Type B pancreatic cell (in vitro differentiated cells): ENCODE measurements at places on chromosomes 16 and 17. TPM values are rescaled to one million over a fixed set of nuclear protein-coding genes. Genes with fewer than 3 reads are reported as not detected.

GRCh38 chr17:44556832-44557606 is at the start of gene FZD2:
Gene FZD2, plus strand, starts transcription at chr17:44557484. Its CDS starts 205 bp downstream, at chr17:44557689.
- peak within 1 kb of the TSS; percentile 96 for H3K27ac ChIP-seq
- peak; percentile 93 for DNase-seq
- peaks cover 28% of the 10 kb centered on the region for H3K36me3 ChIP-seq
- H3K27me3 ChIP-seq, result peaks cover 47% of the 10 kb centered on the region
- peaks cover 45% of the 10 kb centered on the region for H3K4me1 ChIP-seq

MT4 gene
- total RNA-seq, result not detected in 2 replicates

DNA sequence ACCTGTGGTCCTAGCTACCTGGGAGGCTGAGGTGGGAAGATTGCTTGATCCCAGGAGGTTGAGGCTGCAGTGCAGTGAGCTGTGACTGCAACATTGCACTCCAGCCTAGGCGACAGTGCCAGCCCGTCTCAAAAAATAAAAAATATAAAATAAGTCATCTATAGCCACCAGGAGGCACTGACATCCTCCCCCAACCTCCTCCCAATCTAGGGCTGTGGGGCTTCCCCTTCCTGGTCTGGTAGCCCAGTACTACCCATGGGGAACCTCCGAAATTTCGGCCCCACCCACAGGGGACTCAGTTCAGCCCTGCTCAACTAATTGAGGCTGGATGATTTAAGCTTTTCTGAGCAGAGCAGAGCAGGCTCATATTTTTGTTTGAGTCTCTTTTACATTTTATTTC is 3.2 kb downstream of the ZSCAN10 start:
- H3K4me3 ChIP-seq, result no peak overlapping the region
- DNase-seq, result no peak
- H3K27ac ChIP-seq, result no peak overlapping the region

DNA sequence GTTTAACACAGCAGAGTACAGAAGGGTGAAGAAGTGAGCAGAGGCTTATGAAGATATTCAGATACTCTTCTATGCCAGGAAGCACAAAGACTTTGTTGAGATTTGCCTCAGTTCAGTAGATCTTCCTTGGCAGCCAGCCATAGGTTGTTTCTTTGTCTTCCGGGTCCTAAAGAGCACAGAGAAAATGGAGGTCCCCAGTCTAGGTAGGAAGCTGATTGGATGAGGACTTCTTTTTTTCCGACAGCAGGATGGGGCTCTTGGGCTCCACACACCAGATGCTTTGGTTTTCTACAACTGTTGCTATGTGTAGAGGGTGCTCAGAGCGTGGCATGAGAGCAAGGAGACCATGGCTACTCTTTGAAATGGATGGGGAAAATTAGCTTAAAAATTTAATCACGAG is 8.3 kb upstream of the CDC6 start:
- H3K4me3 ChIP-seq, result no peak overlapping the region
- H3K4me1 ChIP-seq, result peaks cover 5% of the 10 kb centered on the region
- H3K27ac ChIP-seq, result no peak overlapping the region
- peaks cover 29% of the 10 kb centered on the region for H3K36me3 ChIP-seq
- peaks cover 3% of the 10 kb centered on the region for H3K27me3 ChIP-seq
- DNase-seq, result no peak

DNA sequence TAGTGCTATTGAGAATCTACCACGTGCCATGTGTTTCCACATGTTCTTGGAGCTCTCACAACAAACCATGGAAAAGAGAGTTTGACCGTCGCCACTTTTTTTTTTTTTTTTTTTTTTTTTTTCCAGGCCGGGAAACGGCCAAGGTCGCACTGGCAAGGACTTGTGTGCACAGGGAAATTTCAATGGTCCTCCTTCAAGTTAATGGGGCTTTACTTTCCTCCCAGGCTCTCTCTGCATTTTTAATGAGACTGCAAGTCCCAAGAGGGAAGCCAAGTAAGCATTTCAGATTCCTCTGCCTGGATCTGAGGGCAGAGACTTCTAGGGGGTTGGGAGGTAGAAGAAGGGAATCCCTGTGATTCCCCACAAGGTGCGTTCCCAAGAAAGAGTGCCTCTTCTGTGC is 94.7 kb upstream of the MPHOSPH6 start:
- H3K4me1 ChIP-seq, result no peaks in the 10 kb centered on the region
- no peak overlapping the region for H3K27ac ChIP-seq
- DNase-seq, result no peak
- peaks cover 52% of the 10 kb centered on the region for H3K27me3 ChIP-seq
- H3K36me3 ChIP-seq, result no peaks in the 10 kb centered on the region

GRCh38 chr17:73142872-73143381 is 21.9 kb upstream of the SSTR2 start:
- H3K36me3 ChIP-seq, result no peaks in the 10 kb centered on the region
- no peak overlapping the region for H3K4me3 ChIP-seq
- no peak for DNase-seq
- peaks cover 15% of the 10 kb centered on the region for H3K27me3 ChIP-seq
- peaks cover 4% of the 10 kb centered on the region for H3K4me1 ChIP-seq

DNA sequence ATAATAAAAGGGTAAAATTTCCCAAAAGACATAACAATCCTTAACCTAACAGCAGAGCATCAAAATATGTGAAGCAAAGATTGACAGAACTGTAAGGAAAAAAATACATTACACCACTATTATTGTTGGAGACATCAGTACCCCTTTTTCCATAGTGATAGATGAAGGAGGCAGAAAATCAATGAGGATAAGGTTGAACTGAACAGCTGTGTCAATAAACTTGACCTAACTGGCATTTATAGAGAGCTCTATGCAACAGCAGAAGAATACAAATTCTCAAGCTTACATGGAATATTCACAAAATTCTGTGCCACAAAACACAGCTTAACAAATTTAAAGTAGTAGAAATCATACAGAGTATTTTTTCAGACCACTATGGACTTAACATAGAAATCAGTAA is 195.0 kb upstream of the ELAC2 start:
- H3K27ac ChIP-seq, result no peak overlapping the region
- H3K4me1 ChIP-seq, result no peaks in the 10 kb centered on the region
- H3K36me3 ChIP-seq, result no peaks in the 10 kb centered on the region
- DNase-seq, result no peak
- no peaks in the 10 kb centered on the region for H3K27me3 ChIP-seq

TPSD1 gene
- total RNA-seq, result not detected in 2 replicates

GRCh38 chr17:64504769-64505339 is 1.2 kb downstream of the DDX5 start:
- DNase-seq, result no peak
- peak overlapping the region; percentile 100 for H3K27ac ChIP-seq
- H3K27me3 ChIP-seq, result peaks cover 12% of the 10 kb centered on the region
- peaks cover 40% of the 10 kb centered on the region for H3K4me1 ChIP-seq
- peak overlapping the region; percentile 98 for H3K4me3 ChIP-seq

ETV4 gene
- 18.3 and 28.2 TPM in 2 replicates for total RNA-seq

CCL3 gene
- not detected in 2 replicates for total RNA-seq

DNA sequence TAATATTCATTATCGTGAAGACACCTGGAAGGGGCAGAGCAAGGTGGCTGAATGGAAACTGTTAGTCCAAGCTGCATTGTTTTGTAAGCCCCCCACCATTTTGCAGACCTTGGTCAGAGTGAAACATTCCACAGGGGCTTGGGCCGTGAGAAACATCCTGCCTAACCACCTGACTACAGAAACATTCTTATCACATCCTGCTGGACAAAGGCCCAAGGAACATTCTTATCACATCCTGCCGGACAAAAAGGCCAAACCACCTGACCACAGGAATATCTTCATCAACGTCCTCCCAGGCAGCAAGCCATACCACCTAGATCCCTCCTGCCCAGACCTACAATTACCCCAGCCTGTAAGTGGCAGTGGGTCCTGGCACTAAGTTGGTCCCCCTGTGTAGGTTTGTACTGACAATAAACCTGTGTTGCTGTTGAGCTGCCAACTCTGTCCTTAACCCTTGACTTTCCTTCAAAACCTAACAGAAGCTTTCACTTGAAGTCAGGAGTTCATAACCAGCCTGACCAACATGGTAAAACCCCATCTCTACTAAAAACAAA is 19.6 kb downstream of the ATF7IP2 start:
- H3K36me3 ChIP-seq, result peaks cover 52% of the 10 kb centered on the region
- DNase-seq, result no peak
- H3K27ac ChIP-seq, result no peak overlapping the region
- no peak overlapping the region for H3K4me3 ChIP-seq

TBC1D26 gene
- 0.45 and 0.46 TPM in 2 replicates for total RNA-seq

SLFN14 gene
- total RNA-seq, result not detected in 2 replicates

DNA sequence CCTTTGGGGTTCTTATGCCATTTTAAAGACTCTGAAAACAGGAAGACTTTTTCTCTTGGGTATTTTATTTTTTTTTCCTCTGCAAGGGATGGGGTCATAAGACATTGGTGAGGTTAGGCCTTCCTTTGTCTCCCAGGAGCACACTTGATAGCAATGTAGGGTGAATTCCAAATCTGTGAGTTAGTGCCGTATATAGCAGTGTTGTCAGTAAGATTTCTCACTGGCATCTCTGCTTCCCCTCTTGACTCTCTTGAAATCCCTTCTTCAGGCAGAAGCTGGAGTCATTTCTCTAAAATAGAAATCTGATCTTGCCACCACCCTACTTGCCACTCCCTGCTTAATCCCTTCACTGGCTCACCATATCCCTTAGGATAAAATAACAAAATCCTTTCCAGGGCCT is 529.7 kb downstream of the WWOX start:
- H3K27me3 ChIP-seq, result no peaks in the 10 kb centered on the region
- peaks cover 5% of the 10 kb centered on the region for H3K4me1 ChIP-seq
- no peaks in the 10 kb centered on the region for H3K36me3 ChIP-seq
- H3K4me3 ChIP-seq, result no peak overlapping the region
- H3K27ac ChIP-seq, result no peak overlapping the region
- no peak for DNase-seq

GRCh38 chr17:38417210-38417951 is 10.9 kb upstream of the ARHGAP23 start:
- no peak for DNase-seq
- peak overlapping the region; percentile 48 for H3K27ac ChIP-seq
- peak overlapping the region; percentile 49 for H3K4me3 ChIP-seq
- H3K27me3 ChIP-seq, result peaks cover 37% of the 10 kb centered on the region

DNA sequence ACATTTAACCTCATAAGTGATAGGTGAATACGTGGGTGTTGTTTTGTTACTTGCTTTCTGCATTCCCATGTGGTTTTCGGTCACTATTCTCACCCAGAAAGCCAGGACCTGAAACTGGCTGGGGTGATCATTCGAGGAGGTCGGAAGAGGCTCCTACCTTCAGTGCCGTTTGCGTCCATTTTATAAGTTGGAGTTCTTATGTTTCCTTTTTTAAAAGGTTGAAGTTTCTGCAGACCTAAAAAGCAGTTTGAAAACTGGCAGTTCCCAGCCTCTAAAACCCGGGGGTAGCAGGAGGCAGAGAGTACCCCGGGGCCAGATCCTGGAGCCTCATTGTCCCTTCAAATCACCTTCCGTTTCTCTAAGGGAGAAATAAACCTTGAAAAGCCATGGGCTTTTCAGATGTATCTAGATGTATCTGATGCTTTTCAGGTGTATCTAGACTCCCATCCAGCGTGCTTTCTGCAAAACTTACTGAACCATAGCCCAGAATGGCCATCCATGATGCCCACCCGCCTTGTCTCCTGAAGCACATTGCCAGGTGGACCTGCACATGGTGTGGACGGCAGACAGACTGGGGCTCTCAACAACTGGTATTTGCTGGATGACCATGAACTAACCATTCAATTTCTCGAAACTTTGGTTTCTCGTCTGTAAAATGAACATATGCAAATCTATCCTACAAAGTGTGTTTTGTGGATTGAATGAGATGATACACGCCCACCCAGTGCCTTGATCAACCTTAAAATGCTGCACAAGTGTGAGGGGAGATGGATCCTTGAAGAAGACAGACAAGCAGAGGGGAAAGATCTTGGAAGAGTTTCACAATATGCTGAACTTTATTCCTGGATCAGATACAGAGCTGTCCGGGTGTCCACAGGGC is 1.3 kb downstream of the NLRC5 start:
- no peak for DNase-seq
- H3K27me3 ChIP-seq, result peaks cover 80% of the 10 kb centered on the region
- H3K36me3 ChIP-seq, result no peaks in the 10 kb centered on the region
- H3K4me1 ChIP-seq, result no peaks in the 10 kb centered on the region
- peak overlapping the region; percentile 92 for H3K4me3 ChIP-seq

DNA sequence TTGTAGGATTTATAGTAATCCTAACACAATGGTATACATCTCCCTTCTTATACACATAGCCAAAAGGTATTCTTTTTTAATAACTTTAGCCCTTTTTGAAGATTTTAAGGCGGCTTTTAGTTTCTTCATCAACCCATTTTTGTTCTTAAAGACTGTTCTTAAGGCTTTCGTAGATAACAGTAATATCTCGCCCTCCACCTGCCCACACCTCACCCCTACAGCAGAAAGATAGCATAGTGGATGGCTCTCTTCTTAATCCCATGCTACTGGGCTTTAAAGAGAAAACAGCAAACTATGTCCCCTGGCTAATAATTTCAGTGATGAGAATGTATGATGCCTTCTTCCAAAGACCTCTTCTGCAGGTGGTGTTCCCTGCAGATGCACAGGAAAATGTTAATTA is 8.6 kb downstream of the IGSF6 start:
- no peaks in the 10 kb centered on the region for H3K27me3 ChIP-seq
- H3K36me3 ChIP-seq, result peaks cover 3% of the 10 kb centered on the region
- no peak overlapping the region for H3K27ac ChIP-seq
- H3K4me3 ChIP-seq, result no peak overlapping the region
- H3K4me1 ChIP-seq, result no peaks in the 10 kb centered on the region

DNA sequence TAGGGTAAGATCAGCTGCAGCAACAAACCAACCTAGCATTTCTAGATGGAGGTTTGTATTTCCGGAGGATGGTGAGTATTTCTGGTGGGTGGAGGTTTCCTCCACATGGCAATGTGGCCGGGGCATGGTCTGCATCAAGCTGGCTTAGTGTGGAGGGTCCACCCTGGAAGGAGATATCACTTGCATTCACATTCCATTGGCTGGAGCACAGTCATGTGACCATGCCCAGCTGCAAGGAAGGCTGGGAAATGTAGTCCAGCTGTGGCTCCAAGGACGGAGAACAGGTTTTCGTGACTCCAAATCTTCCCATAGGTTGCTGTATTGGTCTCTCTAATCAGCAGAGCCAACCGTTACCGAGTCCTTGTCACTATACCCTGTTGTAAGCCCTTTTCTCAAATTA is 68.7 kb downstream of the RAI1 start:
- no peak for DNase-seq
- peaks cover 3% of the 10 kb centered on the region for H3K36me3 ChIP-seq
- peaks cover 57% of the 10 kb centered on the region for H3K4me1 ChIP-seq
- peak overlapping the region; percentile 24 for H3K4me3 ChIP-seq

FAM20A gene
- total RNA-seq, result 11.5 and 24.8 TPM in 2 replicates

CMIP gene
- 46.6 and 51.4 TPM in 2 replicates for total RNA-seq

IL34 gene
- 0.40 TPM in 1 of 2 replicates, not detected in the other for total RNA-seq

DNA sequence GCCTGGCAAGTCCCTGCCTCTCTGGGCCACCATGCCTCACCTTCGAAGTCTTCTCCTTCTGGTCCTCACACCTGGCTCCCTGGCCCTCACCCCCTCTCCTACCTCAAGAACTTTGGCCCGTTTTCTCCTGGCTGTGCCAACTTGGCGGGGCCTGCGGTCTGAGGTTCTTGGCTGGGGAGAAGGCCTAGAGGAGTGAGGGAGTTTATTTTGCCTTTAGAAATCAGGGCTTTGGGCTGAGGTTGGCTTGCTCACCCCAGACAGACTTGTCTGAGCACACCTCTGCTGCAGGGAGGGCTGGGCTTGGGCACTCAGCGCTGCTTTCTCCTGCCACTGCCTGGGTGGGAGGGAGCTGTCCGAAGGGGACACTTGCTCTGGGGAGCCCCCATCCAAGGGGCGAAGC is 23.3 kb upstream of the TAC4 start:
- peaks cover 6% of the 10 kb centered on the region for H3K4me1 ChIP-seq
- no peak overlapping the region for H3K4me3 ChIP-seq
- no peak for DNase-seq
- peaks cover 14% of the 10 kb centered on the region for H3K27me3 ChIP-seq
